Brain microvascular endothelial cell (primary cell): ENCODE measurements at places on chromosomes 2 and 18.

- no peak for DNase-seq
These were observed 231.1 kb downstream of the LRP1B start for GRCh38 chr2:141899740-141900139.

DNA sequence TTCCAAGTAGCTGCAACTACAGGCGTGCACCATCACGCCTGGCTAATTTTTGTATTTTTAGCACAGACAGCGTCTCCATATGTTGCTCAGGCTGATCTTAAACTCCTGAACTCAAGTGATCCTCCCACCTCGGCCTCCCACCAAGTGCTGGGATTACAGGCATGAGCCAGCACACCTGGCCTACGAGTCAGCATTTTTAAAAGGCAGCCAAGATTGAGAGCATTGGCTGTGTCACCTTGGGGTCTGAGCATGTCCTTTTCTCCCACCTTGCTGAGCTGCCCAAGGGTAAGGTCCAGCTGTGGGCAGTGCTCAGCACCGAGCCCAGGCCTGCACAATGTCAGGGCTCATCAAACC lies 142.8 kb upstream of the LMAN1 start:
- DNase-seq = no peak

DNA sequence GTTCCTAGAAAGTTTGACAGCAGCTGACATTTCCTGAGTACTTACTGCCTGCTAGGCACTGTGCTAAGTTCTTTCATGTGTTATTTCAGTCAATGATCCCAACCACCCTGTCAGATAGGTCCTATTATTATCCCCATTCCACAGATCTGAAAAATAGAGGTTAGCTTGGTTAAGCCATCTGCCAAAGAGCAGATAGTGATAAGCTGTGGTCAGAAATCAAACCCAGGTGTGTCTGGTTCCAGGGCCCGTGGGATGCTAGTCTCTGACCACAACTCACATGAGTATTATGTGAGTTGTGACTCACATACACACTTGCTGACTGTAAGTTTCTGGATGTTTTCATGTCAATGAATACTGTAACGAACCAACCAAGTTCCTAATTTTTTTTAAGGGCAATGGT lies 132.0 kb upstream of the APCDD1 start:
- DNase-seq = no peak

DNA sequence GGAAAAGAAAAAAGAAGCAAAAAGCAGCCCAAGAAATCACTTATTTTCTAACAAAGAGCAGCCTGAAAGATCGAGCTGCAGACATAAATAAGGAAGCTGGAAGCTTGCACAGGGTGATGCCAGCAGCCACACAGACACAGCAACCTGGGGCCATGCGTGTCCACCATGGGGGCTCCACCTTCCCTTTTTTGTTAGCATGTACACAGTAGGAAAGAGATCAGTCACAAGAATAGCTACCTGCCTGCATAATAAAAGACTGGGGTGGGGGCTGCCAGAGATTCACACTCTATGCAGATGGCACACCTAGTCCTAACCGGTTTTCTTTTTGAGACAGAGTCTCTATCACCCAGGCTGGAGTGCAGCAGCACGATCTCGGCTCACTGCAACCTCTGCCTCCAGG lies 2.9 kb upstream of the CNOT11 start:
- DNase-seq = no peak

DNA sequence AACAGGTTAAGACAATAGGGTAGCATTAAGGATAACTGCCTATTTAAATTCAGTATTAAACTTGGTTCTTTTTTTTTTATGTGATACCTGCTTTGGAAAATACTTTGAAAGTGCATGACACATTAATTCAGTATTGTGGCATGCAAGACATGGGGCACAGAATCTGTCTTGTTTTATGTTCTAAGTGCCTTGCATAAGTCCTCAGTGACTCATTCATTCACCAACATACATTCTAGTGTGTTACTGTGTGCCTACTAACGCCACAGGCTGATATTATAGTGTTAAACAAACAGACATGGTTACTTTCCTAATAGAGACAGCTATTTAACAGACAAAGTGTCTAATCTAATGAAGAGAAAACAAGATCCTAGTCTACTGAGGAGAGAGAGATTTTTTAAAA lies 91.7 kb downstream of the GCA start:
- DNase-seq = no peak

- DNase-seq = no peak
These were observed 92.5 kb downstream of the TGOLN2 start for GRCh38 chr2:85235281-85235680.

GRCh38 chr2:102915128-102915527 lies 153.3 kb downstream of the TMEM182 start:
- DNase-seq = peak; percentile 1

GRCh38 chr2:43227830-43228281 lies 1.4 kb upstream of the ZFP36L2 start:
- DNase-seq = peak; percentile 25

DNA sequence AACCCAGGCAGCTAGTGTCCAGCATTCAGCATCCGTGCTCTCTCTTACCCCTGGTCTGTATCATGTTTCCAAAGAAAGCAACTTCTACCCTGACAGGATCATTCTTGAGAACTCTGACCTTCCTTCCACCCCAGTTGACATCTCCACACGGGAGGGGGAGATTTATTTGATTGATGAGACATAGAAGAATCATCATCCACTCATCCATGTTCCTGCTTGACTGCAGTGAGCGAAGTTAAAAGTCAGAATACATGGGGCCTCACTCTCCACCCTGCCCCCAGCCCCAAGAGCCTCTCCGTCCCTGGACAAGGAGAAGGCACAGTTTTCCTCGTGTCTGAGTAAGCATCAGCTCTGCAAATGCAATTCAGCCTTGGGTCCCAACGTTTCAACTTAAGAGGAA lies 356.0 kb upstream of the TNP1 start:
- DNase-seq = no peak

DNA sequence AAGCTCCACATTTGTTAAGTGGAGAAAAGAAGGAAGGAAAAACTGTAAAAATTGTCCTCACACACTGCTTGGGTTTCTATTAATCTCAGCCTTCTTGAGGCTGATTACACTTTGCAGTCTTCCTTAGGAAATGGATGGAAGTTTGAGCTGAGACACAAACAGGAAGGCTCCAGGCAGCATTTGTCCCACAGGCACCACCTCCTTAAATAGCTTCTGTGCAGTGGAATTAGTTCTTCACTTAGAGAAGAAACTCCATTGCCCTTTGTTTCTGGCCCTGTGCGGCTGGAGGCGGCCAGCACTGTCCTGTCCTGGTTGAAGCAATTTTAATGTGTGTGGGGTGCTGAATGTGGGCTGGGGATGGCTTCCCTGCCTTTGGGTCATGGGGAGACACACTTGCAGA lies 44.3 kb downstream of the ARHGAP28 start:
- no peak for DNase-seq

GRCh38 chr18:56575819-56576663 lies 62.4 kb downstream of the TXNL1 start:
- peak; percentile 53 for DNase-seq

DNA sequence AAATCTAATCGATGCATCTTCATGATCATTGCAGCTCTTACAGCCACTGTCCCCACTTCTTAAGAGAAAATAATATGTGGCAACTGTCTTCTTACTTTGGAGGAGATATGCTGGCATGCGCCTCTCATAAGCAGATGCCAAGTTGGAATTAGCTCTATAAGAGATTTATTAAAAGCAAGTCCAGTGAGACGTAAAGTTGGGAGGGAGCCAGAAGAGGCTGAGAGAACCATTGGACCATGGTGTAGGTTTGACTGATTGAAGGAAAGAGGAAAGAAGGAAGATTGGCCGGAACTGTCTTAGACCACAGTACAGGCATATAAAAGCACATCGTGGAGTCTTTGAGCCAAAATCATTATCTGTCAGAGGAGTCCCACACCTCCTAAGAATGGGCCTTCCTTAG lies 265.7 kb upstream of the ZC3H15 start:
- DNase-seq = no peak

GRCh38 chr2:198117406-198118041 lies 313.1 kb downstream of the PLCL1 start:
- DNase-seq = no peak

DNA sequence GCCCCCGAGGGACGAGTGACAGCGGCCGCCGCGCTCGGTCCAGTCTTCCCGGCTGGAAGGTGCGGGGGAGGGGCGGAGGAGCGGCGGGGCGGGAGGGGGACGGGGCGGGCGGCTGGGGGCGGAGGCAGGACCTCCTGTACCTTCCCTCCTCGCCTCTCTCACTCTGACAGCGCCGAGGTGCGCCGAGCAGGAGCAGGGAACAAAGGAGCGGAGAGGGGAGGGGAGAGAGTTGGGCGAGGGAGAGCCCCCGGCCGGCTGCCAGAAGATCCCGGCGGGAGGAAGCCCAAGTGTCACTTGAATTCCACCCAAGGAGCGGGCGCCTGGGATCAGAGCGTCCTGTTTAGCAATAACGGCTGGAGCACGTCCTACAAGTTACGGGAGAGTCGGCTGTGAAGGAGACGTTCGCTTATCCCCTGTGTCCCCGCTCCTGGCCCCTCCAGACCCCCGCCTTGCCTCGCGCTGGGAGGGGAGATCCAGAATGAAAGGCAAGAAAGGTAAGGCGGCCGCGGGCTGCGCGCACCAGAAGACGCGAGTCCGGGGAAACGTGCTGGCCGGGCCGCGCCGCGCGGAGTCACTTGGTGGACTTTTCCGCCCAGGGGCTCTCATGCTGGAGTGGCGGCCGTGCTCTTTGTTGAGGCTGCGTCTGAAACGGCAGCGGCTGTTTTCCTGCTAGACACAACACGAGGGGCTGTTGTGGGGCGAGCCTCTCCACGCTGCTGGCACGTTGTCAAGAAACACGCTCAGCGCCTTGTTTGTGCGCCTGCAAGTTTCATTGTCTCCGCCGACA lies at the start of gene TGIF1:
Gene TGIF1, plus strand, starts transcription at position 161 of the 787 bp plus-strand sequence. Its CDS starts 318 bp downstream, at position 479.
- DNase-seq = peak; percentile 74

DNA sequence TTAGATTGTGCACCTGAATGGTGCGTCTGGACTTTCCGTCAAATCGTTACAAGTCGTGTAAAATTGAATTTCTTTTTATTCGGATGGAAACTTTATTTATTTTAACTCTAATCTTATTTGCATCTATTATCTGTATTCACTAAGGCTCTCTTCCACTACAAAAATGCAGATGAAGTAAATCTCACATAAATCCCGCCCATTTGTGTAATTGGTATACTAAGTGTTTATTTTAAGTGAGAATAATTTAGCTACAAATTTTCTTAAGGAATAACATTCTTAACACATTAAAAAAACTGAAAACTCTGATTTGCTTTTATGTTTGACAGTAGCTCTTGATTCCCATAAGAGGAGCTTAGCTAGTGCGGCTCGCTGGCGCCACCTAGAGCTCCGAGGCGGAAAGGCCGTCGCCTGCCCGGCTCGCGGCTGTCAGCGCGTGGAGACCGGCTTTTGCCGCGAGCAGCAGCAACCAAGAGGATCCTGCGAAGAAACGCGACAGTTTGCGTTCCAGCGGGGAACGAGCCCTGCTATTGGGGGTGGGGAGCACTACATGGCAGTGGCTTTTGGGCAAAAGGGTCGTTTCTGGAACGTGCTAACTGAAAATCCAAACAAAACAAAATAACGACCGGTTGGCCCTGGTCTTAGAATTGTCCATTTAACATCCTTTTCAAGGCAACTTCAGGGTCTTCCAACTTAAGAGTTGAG lies 6.7 kb downstream of the SP9 start:
- peak; percentile 81 for DNase-seq

DNA sequence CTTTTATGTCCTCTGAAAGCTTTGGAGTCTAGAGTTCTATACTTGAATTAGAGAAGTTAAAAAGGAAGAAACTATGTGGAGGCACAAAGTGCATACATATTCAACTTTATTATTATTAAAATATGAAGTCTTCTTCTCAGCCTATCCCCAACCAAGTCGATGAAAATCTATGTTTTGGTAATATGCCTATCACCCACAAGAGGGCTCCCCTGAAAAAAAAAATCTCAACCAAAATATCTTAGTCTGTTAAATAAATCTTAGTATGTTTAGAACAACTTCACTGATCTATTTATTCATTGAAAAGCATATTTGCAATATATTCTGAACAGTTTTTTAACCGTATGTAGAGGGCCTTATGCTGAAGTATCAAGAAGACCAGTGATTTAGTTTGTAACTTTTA lies 804.5 kb downstream of the TDRD15 start:
- no peak for DNase-seq

- DNase-seq = no peak
These were observed 421 bp upstream of the VAMP5 start for GRCh38 chr2:85583667-85584353.

GRCh38 chr2:219965287-219966194 lies 338.1 kb downstream of the SLC4A3 start:
- no peak for DNase-seq

DNA sequence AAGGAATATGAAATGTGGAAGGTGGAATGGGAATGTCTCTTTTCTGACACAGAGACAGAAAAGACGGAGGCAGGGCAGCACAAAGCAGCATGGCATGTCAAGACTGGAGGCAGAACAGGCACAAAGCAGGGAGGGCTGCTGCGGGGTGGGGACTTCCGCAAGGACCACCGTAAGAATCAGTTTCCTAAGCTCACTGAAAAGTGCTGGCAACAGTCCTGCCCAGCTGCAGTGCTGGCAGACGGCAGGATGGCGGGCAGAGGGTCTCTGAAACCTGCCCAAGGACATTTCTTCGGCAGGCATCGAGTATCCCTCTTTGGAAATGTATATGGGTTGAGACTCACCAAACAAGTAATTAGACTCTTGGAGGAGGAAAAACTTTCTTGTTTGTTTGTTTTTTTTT lies 54.9 kb downstream of the FAM178B start:
- no peak for DNase-seq

GRCh38 chr2:172701250-172701649 lies 34.4 kb upstream of the RAPGEF4 start:
- peak; percentile 65 for DNase-seq

GRCh38 chr2:199261239-199261638 lies 196.5 kb downstream of the SATB2 start:
- peak; percentile 15 for DNase-seq

- DNase-seq = no peak
These were observed at the start of gene PTH2R for GRCh38 chr2:208406474-208407451. PTH2R (plus strand) TSS chr2:208406792; CDS start chr2:208407044, 252 bp downstream.

- DNase-seq = no peak
These were observed 154.5 kb downstream of the TPO start for GRCh38 chr2:1567556-1568344.

GRCh38 chr18:22683786-22684185 lies 249.3 kb upstream of the RBBP8 start:
- no peak for DNase-seq

DNA sequence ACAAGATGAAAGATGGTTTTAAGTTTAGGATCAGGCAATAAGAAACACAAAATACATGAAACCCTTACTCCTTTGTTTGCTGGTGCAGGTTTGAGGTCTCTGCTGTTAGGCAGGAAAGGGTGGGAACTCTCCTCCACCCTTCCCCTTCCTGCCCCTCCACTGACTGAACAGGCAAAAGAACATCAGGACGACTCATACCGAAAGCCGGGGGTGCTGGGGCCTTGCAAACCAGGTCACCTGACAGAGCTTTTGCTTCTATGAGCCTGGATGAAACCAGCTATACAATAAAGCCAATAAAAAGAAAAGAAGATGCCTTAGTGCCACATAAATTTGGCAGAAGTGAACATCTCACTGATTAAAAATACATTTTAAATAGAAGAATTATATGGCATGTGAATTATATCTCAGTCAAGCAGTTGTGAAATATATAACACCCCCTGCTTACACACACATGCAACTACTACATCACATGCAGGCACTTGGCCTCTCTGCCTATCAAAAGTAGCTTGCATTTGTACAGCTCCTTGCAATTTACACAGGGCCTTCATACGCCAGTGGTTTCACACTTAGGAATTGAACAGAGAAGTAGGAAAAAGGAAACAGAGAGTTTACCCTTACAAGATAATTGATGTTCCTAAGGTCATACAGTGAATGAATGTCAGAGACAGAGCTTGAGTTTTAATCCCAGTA lies 215.1 kb upstream of the TRIB2 start:
- DNase-seq = no peak
